ENCODE measurements at places on chromosomes 3 and 15. TPM values are rescaled to one million over a fixed set of nuclear protein-coding genes. Genes with fewer than 3 reads are reported as not detected.

AMIGO3 gene
- 2.9 TPM for total RNA-seq

CNBP gene
- total RNA-seq = 351 TPM

NR2E3 gene
- total RNA-seq = 0.56 TPM

TUSC7 gene
- total RNA-seq = not detected

CCR4 gene
- total RNA-seq = 0.11 TPM

ZNF662 gene
- not detected for total RNA-seq

SLTM gene
- 143 TPM for total RNA-seq

SLCO2A1 gene
- 1.1 TPM for total RNA-seq

EDEM1 gene
- total RNA-seq = 14.1 TPM

SEMA3G gene
- total RNA-seq = 1.5 TPM

C3orf70 gene
- total RNA-seq = 1.8 TPM

SNRPN gene
- total RNA-seq = 915 TPM

APOD gene
- total RNA-seq = not detected

CCDC54 gene
- not detected for total RNA-seq

CPEB1 gene
- total RNA-seq = 4.0 TPM

FANCD2 gene
- 77.8 TPM for total RNA-seq

LTK gene
- 0.38 TPM for total RNA-seq

GPR156 gene
- 2.1 TPM for total RNA-seq
